ENCODE measurements at places on chromosomes 3 and 15.

GRCh38 chr15:89630974-89631901 is 24.0 kb downstream of the KIF7 start:
- no peak for DNase-seq

DNA sequence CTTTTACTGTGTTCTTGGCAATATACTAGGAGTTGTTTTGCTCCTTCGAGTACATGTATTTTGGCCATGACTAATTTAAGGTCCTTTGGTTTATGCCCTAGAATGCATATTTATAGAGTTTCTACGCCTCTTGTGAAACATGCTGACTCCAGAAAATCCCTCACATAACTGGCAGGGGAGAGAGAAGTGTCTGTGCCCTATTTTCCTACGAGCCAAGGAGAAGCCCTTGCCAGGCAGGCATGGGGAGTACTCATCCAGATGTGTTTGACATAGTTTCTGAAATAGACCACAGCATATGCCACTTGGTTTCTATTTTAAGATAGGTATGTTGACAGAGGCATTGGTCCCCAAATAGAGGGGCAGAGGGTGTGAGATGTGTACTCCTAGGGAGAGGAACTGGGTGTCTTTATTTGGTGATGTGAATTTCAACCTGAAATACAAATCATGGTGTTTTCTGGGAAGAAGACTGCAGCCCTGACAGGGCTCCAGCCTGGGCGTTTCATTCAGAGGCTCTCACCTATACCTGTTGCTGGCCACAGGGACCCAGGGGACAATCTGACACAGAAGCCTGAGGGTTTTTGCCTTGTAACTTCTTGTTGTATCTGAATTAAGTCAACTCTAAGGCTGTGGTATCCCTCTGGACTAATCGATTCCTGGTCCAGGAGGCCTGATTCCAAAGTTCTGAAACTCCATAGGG is 267.8 kb upstream of the C2CD4B start:
- DNase-seq = no peak

- no peak for DNase-seq
Measured at GRCh38 chr15:70128414-70129140, 30.9 kb upstream of the TLE3 start.

GRCh38 chr3:141246958-141247301 is 15.3 kb downstream of the PXYLP1 start:
- DNase-seq = no peak

DNA sequence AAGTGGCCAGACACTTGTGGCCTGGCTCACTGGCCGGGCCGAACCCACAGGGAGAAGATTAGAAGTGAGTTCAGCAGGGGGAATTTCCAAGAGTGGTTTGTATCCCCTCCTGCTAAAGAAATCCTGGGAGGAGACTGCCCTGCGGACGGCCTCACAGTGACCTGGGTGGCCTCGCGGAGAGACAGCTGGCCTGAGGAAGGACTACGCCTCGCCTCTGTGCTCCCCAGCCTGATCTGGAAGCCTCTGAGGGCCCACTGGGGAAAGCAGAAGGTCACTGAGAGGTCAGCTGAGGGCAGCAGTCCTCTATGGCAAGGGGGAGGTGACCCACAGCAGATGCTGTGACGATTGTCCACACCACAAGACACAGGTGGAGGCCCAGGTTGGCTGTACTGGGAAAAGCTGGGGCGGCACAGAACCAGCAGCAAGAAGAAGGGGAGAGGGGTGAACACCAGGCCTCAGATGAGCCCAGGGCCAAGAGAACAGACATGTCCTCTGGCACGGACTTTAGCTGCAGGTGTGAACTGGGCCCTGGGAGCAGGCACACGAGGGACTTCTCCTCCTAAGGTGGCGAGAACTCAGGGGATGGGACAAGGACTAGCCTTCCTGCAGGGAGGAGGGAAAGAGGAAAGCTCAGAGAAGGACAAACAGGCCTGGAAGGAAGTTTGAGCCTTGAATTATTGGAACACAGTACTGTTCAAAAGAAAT is 37.2 kb upstream of the DLG1 start:
- no peak for DNase-seq

DNA sequence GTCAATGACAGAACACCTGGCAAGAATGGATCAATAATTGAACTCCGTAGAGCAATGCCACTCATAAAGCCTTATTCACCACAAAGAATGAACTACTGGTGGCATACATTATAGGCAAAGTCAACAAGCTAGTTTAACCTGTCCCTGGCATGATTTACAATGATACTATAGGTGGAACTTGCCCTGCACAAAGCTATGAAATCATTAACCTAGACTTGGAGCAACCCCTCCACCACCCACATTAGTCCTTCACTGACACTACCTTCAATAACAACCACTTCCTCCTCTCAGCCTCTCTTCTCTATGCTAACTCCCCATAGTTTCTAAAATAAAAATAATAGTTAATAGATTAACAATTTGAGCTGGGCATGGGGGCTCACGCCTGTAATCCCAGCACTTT is 54.4 kb downstream of the ACAP2 start:
- DNase-seq = no peak

- DNase-seq = no peak
Measured at GRCh38 chr15:78457101-78457500, 19.1 kb downstream of the IREB2 start.

GRCh38 chr15:85642693-85643066 is 152.0 kb downstream of the KLHL25 start:
- DNase-seq = no peak

DNA sequence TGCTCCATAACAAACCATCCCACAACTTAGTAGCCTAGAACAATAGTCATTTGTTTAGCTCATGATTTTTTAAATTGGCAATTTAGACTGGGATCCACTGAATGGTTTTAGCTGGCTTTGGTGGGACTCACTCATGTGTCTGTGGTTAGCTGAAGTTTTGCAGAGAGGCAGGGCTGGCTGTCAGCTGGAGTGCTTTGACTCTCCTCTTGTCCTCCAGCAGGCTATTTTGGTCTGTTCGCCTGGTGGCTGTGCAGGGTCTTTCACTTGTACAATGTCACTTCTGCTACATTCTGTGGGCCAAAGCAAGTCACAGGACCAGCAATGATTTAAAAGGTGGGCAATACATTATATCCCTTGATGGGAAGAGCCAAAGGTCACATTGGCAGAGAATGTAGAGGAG is 1146.5 kb downstream of the ROBO2 start:
- DNase-seq = no peak

- DNase-seq = no peak
Measured at GRCh38 chr15:60519218-60519617, 40.3 kb upstream of the ICE2 start.

- DNase-seq = no peak
Measured at GRCh38 chr3:153404157-153404556, 242.1 kb downstream of the RAP2B start.

- no peak for DNase-seq
Measured at GRCh38 chr15:65927545-65927944, 58.3 kb downstream of the RAB11A start.

- DNase-seq = no peak
Measured at GRCh38 chr3:142787719-142788118, 63.9 kb downstream of the TRPC1 start.

GRCh38 chr3:51682079-51682478 is 11.0 kb downstream of the TEX264 start:
- DNase-seq = peak; percentile 53

DNA sequence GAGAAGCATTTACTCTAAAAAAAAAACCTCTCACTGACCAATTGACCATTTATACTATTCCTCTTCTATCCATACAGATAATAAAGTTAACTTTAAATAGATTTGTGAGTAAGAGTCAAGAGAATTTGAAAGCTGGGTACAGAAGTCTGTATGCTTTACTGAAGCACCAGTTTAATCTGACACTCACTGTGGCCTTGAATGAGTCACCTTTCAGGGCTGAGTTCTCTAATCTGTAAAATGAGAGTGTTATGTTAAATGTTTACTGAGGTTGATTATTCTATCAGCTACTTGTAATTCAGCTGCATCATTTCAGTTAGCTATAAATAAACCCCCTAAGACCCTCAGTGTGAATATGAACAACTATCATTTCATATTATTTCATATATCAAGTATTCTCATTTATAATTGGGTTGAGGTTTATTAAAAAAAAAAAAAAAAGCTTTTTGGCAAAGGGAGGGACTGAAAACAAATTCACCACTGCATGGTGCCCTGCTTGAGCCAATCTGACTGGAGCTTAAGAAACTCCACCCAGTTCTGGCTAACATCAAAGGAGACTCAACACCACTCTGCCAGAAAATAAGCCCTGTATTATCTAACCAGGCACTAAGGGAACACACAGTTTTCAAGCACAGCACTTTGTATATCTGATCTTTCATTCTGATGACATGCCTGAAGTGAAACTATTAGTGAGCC is 2.8 kb downstream of the MAP4 start:
- no peak for DNase-seq

DNA sequence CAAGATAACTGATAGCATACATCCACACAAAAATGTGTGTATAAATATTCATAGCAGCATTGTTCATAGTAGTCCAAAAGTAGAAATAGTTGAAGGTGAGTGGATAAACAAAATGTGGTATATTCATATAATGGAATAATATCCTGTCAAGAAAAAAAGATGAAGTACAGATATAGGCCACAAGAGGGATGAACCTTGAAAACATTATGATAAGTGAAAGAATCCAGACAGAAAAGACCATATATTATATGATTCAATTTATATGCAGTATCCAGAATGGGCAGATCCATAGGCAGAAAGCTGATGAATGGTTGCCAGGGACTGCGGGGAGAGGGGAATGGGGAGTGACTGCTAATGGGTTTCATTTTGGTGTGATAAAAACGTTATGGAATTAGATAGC is 54.3 kb upstream of the TNIK start:
- no peak for DNase-seq

- no peak for DNase-seq
Measured at GRCh38 chr3:126714921-126715320, 10.9 kb downstream of the CHCHD6 start.

DNA sequence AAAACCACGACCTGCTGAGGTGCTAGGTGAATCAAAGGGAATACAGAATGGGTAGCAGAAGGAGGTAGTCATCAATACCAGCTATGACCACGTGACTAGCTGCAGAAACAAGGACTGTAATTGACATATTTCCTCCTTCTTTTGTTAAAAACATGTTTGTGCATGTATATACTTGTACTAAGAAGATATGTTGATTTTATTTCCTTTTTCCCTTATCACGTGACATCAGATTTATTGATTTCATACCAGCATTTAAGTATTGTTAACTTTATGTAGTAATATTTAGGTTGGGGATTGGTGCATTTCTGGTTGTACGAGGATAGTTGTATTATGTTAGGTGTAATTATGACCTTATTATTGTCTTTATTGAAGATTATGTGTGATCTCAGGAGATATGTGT is 36.2 kb downstream of the PEX5L start:
- DNase-seq = no peak

- DNase-seq = no peak
Measured at GRCh38 chr15:100094127-100094510, 247.7 kb downstream of the ADAMTS17 start.

GRCh38 chr3:42019953-42020260 is 58.0 kb upstream of the ULK4 start:
- DNase-seq = no peak

DNA sequence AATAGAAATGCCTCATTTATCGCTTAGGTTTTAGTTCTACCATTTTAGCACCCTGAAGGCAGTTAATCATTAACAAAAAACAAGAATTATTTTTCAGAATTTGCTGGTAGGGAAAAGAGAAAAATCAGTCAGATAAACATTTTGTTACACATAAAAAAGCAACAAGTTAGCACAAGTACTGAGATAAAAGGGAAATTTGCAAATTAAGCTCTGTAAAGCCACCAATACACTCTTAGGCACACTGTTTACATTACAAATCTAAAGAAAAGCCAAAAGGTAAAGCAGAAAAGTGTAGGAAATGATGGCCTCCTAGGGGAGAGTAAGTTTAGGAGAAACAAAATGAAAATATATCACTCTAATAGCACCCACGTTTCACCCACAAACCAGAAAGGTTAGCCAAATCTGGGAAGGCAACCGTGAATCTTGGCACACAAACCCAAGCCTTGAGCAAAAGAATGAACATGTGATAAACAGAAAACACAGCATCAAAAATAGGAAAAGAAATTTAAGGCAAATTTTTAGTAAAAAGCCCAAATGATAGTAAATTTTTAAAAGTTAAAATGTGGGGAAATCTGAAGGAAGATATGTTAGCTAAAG is 1.6 kb upstream of the SATB1 start:
- no peak for DNase-seq

DNA sequence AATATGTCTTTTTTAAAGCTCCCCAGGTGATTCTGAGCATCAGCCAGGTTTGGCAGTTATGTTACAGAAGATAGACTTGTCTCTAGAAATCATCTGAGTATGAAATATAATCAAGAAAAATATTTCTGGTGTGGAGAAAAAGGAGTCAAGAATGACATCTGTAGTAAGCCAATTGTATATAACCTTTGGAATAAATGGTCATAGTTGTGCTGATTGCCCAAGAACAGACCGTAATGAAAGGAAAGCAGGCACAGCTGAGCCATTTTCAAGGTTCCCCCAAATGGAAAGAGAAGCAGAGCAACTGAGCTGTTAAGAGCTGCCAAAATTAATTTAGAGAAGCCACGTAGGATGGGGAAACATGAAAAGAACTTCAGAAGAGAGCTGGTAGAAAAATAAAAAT is 26.6 kb downstream of the GOLM2 start:
- DNase-seq = no peak

DNA sequence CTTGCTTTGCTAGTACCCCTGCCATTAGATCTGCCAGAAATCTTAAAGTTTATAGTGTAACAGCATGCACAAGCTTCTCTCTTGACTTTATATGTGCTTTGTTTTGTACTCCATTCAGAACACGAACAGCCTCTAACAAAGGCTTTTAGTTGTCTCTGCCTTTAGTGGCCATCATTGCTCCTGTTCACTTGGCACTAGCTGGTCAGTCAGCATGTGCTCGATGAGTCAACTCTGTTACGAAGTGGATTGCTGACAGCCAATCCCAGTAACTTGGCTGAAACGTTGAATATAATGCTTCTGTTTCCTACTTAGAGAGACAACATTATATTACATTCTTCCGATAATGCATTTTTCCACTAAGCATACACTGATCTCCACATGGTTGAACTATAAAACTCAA is 349.2 kb downstream of the NAALADL2 start:
- DNase-seq = no peak

- DNase-seq = no peak
Measured at GRCh38 chr3:42582474-42583070, 805 bp upstream of the SEC22C start.

DNA sequence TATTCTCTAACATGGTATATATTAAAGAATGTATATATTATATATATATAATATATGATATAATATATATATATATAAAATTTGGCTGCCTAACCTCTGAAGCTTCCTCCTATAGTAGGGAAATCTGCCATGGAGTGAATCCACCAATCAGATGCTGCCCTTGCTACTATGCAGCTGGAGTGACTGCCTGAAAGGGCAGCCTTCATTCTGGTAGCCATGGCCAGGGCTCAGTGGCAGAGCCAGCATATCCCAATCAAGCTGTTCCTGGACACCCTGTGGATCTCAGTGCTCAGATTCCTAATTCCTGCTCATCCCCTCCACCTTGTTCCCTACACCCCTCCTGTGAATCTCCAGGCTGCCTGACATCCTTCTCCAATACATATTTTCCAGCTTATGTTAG is 2.2 kb upstream of the SH3GL3 start:
- DNase-seq = no peak

- no peak for DNase-seq
Measured at GRCh38 chr3:42731476-42732195, 29.0 kb upstream of the HHATL start.

GRCh38 chr3:43608751-43609150 is 13.1 kb downstream of the ANO10 start:
- no peak for DNase-seq

Data from SW 1271 (cell line).